ENCODE measurements at places on chromosomes 1 and 21.

GRCh38 chr1:12202190-12202497, 27.7 kb upstream of the VPS13D start:
- H3K36me3 ChIP-seq = peaks cover 74% of the 10 kb centered on the region
- peak overlapping the region; percentile 31 for H3K27ac ChIP-seq

- no peaks in the 10 kb centered on the region for H3K36me3 ChIP-seq
- no peak overlapping the region for H3K27ac ChIP-seq
- H3K27me3 ChIP-seq = no peaks in the 10 kb centered on the region
- H3K4me3 ChIP-seq = no peak overlapping the region
- DNase-seq = no peak
- no peaks in the 10 kb centered on the region for H3K4me1 ChIP-seq
These were observed 51.5 kb upstream of the VAV3 start for GRCh38 chr1:108016451-108016920.

GRCh38 chr1:42838482-42839190, 7.8 kb upstream of the ZNF691 start:
- no peak overlapping the region for H3K4me3 ChIP-seq
- no peak for DNase-seq
- H3K27ac ChIP-seq = no peak overlapping the region
- H3K36me3 ChIP-seq = peaks cover 12% of the 10 kb centered on the region

DNA sequence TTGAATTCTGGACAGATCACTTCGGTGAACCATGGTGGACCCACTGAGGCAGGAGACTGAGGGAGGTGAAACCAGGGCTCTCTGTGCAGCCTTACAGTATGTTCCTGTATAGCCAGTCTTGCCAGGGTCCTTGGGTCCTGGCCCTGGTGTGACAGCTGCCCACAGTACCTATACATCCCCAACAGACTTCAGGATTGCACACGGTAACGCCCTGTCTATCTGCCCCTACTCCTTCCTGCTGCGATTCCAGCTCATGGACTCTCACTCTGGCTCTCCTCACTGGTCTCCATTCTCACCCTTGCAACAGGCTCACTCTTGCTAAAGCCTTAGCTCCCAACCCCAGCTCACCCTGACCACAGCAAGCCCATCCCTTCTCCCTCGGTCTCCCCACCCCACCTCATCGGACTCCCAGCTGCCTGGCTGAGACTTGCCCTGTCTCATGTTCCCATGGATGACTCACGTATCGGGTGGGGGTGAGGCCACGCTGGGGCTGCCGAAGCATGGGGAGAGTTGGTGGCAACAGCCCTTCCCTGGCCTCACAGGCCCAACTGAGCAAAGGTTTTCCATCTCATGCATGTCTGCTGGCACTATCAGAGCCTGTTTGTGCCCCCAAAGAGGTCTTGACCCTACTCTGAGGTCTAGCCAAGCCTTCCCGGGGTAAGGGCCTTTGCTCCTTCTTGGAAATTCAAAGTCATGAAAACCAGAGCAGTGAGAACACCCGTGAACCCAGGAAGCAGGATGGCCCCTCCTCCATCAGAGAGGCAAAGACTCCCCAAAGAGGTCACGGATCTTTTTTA, 7.1 kb downstream of the PHLDA3 start:
- peaks cover 23% of the 10 kb centered on the region for H3K27me3 ChIP-seq
- peaks cover 4% of the 10 kb centered on the region for H3K4me1 ChIP-seq
- no peak for DNase-seq
- H3K4me3 ChIP-seq = no peak overlapping the region

- peaks cover 3% of the 10 kb centered on the region for H3K36me3 ChIP-seq
- no peak for DNase-seq
- no peaks in the 10 kb centered on the region for H3K27me3 ChIP-seq
- no peak overlapping the region for H3K4me3 ChIP-seq
These were observed 473.3 kb downstream of the MRPL39 start for GRCh38 chr21:25133939-25134338.

- H3K27me3 ChIP-seq = no peaks in the 10 kb centered on the region
- no peak for DNase-seq
- no peaks in the 10 kb centered on the region for H3K4me1 ChIP-seq
- no peak overlapping the region for H3K4me3 ChIP-seq
These were observed 14.7 kb downstream of the OBSCN start for GRCh38 chr1:228222548-228222947.

GRCh38 chr1:33713058-33713877, 150.6 kb upstream of the HMGB4 start:
- DNase-seq = no peak
- H3K4me3 ChIP-seq = no peak overlapping the region
- H3K27ac ChIP-seq = no peak overlapping the region
- H3K4me1 ChIP-seq = no peaks in the 10 kb centered on the region
- peaks cover 37% of the 10 kb centered on the region for H3K27me3 ChIP-seq
- no peaks in the 10 kb centered on the region for H3K36me3 ChIP-seq

GRCh38 chr1:58227604-58228003, 318.9 kb downstream of the OMA1 start:
- H3K27ac ChIP-seq = no peak overlapping the region
- DNase-seq = no peak
- H3K36me3 ChIP-seq = no peaks in the 10 kb centered on the region
- H3K27me3 ChIP-seq = peaks cover 4% of the 10 kb centered on the region

DNA sequence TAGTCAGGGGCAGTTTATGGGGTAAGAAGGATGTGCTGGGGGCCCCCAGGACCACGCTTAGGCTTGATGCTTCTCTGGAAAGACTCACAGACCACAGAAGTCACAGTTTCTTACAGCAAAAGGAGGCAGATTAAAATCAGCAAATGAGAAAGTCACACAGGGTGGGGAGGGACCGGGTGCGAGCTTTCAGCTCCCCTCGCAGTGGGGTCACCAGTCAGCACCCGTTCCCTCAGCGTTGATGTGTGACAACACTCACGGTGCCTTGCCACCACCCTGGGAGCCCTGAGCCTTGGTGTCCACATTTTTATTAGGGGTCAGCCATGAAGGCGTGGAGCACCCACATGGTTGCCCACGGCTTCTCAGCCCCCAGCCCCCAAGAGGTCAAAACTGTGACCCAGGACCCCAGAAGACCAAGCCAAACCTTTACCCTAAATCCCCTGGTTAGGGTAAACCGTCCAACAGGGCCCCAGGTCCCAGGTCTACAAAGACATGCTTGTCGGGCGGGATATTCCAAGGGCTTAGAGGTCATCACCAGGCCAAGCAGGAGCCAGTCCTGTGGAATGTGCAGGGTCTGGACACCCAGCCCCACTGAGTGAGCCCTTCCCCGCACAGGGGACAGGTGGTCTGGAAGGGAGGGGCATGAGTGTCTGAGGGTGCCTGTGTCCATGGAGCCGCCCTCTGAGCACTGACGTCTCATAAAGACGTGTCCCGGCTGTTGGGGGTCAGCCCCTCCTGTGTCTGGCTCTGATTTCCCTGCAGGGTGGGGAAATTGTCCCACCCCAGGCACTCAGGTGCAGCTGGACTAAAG, 64.5 kb upstream of the ABCG1 start:
- H3K4me3 ChIP-seq = no peak overlapping the region
- no peaks in the 10 kb centered on the region for H3K36me3 ChIP-seq
- H3K4me1 ChIP-seq = peaks cover under 1% of the 10 kb centered on the region
- no peak for DNase-seq

GRCh38 chr21:46376231-46376628, 52.3 kb downstream of the PCNT start:
- no peaks in the 10 kb centered on the region for H3K27me3 ChIP-seq
- no peak overlapping the region for H3K27ac ChIP-seq
- peaks cover 6% of the 10 kb centered on the region for H3K4me1 ChIP-seq
- H3K36me3 ChIP-seq = peaks cover 23% of the 10 kb centered on the region

- peak; percentile 68 for DNase-seq
- peaks cover 4% of the 10 kb centered on the region for H3K36me3 ChIP-seq
- peak within 1 kb of the TSS; percentile 95 for H3K27ac ChIP-seq
- H3K27me3 ChIP-seq = no peaks in the 10 kb centered on the region
These were observed at the start of gene LAMC1 for GRCh38 chr1:183023146-183023600. Gene LAMC1 (plus strand): TSS chr1:183023420. CDS start chr1:183023717, 297 bp downstream.

DNA sequence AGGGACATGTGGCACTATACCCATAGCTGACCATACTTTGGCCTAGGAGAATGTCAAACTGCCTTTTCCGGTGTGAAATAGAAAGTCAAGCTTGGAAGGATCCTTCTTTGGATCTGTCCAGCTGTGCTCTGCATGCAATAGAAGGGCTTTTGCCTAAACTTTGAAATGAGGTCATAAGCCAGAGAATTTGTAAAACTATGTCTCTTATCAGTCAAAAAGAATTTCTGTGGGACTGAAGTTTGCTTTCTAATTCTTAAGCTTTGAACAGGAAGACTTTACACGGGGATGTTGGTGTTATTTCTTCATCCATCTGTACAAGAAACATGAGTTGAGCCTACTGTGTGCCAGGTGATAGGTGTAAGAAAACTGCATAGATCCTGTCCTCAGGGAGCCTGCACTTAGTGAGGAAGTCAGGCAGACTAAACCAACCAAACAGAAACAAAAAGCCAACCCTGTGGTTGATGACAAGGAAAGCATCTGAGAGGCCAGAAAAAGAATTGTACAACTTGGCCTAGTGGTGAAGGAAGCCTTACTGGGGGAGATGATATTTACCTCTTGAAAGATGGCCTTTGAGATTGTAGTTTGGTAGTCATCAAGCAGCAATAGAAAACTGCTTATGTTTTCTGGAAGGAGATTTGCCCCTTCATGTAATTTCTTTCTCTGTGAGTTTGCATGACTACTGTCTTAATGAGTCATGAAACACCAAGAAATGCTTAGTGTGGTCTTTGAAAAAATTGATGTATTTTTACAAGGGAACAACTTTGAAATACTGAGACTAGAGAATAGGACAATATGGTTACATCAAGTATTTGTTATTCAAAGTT, 24.8 kb downstream of the TGFB2 start:
- no peak for DNase-seq
- peaks cover 2% of the 10 kb centered on the region for H3K4me1 ChIP-seq
- H3K4me3 ChIP-seq = no peak overlapping the region

DNA sequence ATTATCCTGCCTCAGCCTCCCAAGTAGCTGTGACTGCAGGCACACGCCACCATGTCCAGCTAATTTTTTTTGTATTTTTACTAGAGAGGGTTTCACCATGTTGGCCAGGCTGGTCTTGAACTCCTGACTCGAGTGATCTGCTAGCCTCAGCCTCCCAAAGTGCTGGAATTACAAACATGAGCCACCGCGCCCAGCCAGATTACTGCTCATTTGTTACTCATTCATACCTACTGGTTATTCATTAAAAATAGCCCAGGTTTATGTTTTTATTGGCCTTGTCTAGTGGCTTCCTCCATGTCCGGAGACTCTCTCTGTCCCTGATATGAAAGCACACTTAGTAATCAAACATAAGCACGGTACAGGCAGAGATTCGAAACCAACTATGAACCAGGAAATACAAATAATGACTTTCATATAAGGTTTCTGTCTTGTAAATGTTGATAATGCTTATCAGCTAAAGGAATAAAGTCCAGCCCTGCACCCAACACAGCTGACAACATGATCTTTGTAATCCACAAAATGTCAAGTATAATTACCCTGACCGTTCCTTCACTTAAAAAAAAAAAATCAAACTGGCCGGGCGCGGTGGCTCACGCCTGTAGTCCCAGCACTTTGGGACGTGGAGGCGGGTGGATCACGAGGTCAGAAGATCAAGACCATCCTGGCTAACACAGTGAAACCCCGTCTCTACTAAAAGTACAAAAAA, 50.4 kb upstream of the CXADR start:
- no peaks in the 10 kb centered on the region for H3K36me3 ChIP-seq
- no peaks in the 10 kb centered on the region for H3K4me1 ChIP-seq
- H3K27ac ChIP-seq = no peak overlapping the region
- H3K4me3 ChIP-seq = no peak overlapping the region
- no peaks in the 10 kb centered on the region for H3K27me3 ChIP-seq

DNA sequence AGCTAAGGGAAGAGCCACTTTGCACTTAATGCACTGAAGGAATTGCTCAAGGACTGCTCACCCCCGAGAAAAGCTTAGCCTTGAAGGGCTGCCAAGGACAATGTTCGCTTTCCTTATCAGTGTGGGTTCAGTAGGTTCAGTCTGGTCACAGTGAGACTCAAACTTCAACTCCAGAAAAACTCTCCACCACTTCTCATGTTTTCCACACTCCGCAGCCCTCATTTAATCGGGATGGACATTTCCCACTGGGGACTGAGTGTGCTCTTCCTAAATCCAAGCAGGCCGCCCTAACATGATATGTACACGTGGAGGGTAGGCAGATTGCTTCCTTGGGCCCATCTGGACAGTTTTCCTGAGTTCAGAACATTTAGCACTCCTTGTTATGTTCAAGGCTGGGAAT, 19.5 kb downstream of the SUSD4 start:
- H3K4me3 ChIP-seq = no peak overlapping the region
- H3K27ac ChIP-seq = no peak overlapping the region
- no peak for DNase-seq
- peaks cover 22% of the 10 kb centered on the region for H3K27me3 ChIP-seq

DNA sequence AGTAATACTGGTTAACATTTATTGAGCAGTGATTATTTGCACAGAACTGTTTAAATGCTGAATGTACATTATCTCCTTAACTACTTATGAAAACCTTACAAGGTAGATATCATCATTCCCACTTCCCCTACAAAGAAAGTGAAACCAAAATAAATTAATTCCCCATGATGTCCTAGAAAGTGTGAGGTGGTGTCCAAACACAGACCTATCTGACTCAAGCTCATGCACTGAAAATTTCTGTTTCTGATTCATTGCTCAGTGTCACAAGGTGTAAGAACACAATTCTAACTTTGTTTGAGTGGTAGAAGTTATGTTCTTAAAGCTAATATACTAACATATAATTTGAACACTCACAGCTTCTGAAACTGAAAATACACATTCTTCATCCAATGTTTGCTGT, 178.7 kb downstream of the MRPL39 start:
- H3K4me3 ChIP-seq = peak overlapping the region; percentile 54
- no peak for DNase-seq
- peak overlapping the region; percentile 86 for H3K27ac ChIP-seq
- H3K4me1 ChIP-seq = peaks cover 22% of the 10 kb centered on the region

DNA sequence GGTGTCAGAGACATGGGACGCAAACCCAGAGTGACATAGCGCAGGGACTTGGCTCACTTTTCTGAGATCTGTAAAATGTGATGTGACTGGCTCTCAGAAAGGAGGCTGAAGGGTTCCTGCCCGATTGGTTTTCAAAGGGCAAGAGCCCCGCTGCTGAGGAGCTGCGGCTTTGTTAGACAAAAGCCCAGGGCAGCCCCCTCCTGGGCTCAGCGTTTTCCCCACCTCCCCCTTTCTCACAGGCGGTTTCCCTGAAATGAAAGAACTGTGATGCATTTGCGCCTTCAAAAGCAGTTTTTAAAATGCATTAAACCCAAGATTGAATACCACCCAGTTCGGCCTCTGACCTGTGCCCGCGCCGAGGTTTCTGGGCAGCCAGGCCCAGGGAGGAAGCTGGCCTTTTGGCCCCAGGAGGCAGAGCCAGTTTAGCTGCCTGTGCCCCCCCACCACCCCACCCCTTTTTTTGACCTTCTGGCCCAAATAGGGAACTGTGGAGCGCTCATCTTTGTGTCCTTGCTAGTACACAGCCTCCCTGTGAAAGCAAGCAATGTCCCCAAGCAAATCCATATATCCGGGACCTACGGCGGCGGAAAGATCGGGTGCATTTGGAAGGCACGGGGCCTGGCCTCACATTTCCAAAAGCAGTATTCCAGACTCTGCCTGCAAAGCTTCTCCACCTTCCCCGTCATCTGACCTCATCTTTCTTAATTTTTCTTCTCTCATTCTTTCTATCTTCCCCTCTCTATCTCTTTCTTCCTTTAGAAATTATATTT, 28.6 kb downstream of the CD247 start:
- H3K4me3 ChIP-seq = no peak overlapping the region
- DNase-seq = no peak
- peaks cover 43% of the 10 kb centered on the region for H3K27me3 ChIP-seq
- H3K36me3 ChIP-seq = peaks cover 1% of the 10 kb centered on the region
- no peak overlapping the region for H3K27ac ChIP-seq

- no peaks in the 10 kb centered on the region for H3K27me3 ChIP-seq
- no peak overlapping the region for H3K4me3 ChIP-seq
- peaks cover 38% of the 10 kb centered on the region for H3K36me3 ChIP-seq
- H3K4me1 ChIP-seq = peaks cover 35% of the 10 kb centered on the region
- no peak for DNase-seq
These were observed 83.9 kb downstream of the DYRK1A start for GRCh38 chr21:37450445-37450941.

All from stimulated activated naive B cell treated with anti-CD40 and anti-IgM and Interleukin-4, amounts not matched to agents 10 μg/mL and 1 μg/mL and 100 μg/mL, for 72 hours (primary cell).